ENCODE measurements at places on chromosomes 2 and 18.

- DNase-seq: no peak
Measured at GRCh38 chr2:15425712-15426111, 135.4 kb downstream of the NBAS start.

DNA sequence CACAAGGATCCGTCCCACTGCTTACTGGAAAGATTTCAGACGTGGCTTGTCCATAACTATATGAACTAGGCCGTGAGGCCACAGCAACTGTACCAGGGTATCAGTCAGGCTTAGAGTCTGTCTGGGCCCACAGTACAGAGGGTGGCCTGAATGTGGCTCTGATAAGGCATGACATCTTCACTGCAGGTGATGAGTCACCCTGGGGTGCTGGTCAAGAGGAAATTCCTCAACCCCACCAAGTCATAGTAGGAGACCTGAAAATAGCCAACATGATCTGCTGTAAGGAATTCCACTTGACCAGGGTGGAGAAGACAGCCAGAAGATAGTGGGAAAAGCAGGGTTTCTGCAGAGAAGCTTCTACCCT is 107.7 kb downstream of the INHBB start:
- no peak for DNase-seq

DNA sequence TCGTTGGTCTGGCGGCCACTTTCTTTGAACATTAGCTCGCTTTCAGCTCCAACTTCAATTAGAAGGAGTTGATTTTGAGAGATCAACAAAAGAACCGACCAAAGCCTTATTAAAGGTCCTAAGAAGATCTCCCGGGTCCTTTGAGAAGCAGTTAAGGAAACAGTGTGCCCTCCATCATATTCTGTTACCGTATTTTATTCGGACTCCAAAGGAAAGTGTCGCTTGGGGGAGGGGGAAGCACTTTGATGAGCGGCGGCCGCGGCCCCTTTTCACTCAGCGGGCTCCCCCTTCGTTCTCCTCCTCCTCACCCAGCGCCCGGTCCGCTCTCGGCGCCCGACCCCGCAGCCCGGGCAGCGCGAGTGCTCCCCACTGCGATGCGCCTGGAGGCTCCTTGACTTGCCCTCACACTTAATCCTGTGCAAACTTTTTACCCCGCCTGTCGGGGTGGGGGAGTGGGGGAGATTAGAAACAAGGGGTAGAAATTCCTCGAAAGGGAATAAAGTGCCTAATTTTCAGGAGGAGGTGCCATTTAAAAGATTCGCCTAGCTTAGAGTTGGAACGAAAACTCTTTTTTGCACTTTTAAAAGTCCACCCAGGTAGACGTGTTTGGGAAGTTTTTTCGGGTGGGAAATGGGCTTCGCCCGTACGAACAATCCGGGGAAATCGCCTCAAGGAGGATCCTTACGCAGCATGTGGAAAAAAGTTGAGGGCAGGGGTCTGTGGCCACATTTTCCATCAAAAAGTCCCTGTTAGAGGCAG is 1.2 kb upstream of the OTX1 start:
- DNase-seq: peak; percentile 60

GRCh38 chr2:109450574-109451273 is 163.0 kb downstream of the SEPTIN10 start:
- DNase-seq: peak; percentile 42

DNA sequence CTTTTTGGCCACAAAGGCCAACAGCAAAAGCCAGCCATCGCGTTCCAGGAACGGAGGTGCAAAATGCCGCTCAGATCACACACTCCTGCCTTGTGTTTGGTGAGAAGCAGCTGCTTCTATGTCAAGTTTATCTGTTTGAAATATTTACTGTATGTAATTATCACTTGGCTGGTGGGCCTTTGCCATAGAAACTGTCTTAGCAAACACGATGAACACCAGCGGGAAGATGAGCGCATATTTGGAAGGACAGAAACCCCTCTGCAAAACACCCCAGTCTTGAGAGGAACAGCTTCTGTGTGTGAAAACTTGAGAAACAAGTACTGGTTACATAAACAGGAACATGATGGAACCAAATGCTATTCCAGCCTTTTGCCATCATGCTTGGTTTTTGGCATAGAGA is 59.7 kb downstream of the SCG2 start:
- no peak for DNase-seq

DNA sequence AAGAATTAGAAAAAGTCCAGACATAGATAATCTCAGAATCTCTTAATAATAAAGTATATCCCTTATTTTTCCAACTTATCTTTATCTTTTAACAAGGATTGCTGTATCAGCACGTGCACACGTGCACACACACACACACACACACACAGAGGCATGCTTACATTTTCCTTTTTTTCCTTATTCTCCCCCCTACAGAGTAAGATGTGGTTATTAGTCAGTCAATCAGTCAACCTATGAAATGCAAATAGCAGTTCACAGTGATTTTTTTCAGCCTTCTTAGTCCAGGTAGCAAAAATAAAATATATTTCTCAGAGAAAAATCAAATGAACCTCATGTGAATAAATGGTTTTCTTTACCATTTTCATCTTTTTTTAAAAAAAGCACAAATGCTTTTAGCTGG is 506.2 kb upstream of the SLC39A10 start:
- DNase-seq: no peak

DNA sequence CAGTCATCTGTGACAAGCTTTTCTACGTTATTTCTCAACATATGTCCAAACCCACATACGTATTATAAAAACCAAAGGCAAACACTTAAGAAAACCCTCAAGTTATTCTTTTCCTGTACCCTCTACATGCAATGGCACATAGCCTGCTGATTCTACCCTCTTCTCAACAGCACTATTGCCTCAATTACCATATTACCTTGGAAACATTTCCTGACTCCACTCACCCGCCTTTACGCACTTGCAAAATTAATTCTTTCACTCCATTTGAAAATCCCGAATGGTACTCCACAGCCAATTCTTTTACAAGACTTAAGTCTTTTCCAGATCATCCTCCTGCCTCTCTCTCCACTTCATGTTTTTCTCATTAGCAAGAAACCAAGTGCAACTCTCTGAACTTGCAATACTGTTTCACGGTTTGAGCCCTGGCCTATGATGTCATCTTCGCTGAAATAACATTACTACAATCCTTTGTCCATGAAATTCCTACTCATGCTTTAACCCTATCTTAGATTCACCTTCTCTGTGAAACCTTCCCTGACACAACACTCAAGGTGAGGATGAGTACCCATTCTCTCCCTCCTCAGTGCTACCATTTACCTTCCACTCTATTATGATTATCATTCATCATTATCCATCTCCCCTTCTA is 29.0 kb downstream of the SESTD1 start:
- DNase-seq: no peak

- no peak for DNase-seq
Measured at GRCh38 chr2:86135653-86136052, 29.6 kb downstream of the PTCD3 start.

- no peak for DNase-seq
Measured at GRCh38 chr2:28716265-28716865, 35.3 kb upstream of the PPP1CB start.

DNA sequence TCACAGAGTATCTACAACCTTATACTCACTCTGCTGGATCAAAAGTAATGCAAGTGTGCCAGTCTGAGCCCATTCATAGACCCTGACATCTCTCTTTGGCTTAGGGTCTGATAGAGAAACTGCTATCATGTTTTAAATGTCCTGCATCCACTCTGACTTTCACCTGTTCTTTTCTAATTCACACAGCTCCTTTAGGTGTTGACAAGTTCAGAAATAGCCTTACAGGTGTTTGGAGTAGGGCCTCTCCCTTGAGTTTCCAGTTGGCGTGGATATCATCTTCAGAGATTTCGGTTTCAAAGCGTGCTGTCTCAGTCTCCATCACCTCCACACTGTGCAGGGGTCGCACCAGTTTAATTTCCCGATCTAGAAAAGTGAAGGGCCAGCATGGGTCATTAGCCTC is 150.3 kb downstream of the PLEKHA3 start:
- DNase-seq: no peak

Measured in right forelimb (tissue), 1 donor.